Uterus (tissue), 4 donors: ENCODE measurements at places on chromosomes 3 and 15. TPM values are rescaled to one million over a fixed set of nuclear protein-coding genes. Genes with fewer than 3 reads are reported as not detected.

GRCh38 chr15:91881569-91882297 is 28.2 kb downstream of the SLCO3A1 start:
- DNase-seq = no peak
- no peak overlapping the region for H3K27ac ChIP-seq
- H3K27me3 ChIP-seq = no peaks in the 10 kb centered on the region
- no peaks in the 10 kb centered on the region for H3K4me1 ChIP-seq
- no peaks in the 10 kb centered on the region for H3K36me3 ChIP-seq

- no peak for DNase-seq
- no peaks in the 10 kb centered on the region for H3K4me1 ChIP-seq
- H3K36me3 ChIP-seq = no peaks in the 10 kb centered on the region
- H3K27me3 ChIP-seq = no peaks in the 10 kb centered on the region
Measured at GRCh38 chr3:10583798-10584708, 78.7 kb upstream of the ATP2B2 start.

DNA sequence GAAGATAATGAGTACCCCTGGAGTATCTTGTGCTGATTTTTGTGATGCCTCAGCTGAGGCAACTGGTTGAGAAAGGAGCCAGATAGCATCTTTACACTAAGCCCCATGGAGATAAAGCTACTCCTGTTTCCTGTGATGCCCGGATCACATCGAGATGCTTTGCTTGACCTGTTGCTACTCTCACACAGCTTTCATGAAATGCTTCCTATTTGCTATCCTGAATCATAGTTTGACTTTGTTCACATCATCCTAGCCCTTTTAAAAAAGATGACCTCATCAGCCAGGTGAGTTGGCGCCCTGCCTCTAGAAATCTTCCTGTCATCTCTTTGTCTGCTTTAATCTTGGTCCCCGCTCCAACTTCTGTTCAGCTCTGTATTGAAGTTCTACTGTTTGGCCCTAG is 409.6 kb upstream of the TBL1XR1 start:
- H3K4me3 ChIP-seq = no peak overlapping the region
- no peak for DNase-seq
- H3K4me1 ChIP-seq = no peaks in the 10 kb centered on the region
- no peaks in the 10 kb centered on the region for H3K36me3 ChIP-seq
- no peak overlapping the region for H3K27ac ChIP-seq

- no peaks in the 10 kb centered on the region for H3K36me3 ChIP-seq
- H3K4me3 ChIP-seq = peak overlapping the region; percentile 89
- no peaks in the 10 kb centered on the region for H3K4me1 ChIP-seq
- H3K27ac ChIP-seq = peak overlapping the region; percentile 90
- no peaks in the 10 kb centered on the region for H3K27me3 ChIP-seq
- no peak for DNase-seq
Measured at GRCh38 chr3:100333970-100334487, 528 bp upstream of the NIT2 start.

- no peaks in the 10 kb centered on the region for H3K27me3 ChIP-seq
- DNase-seq = no peak
- no peaks in the 10 kb centered on the region for H3K4me1 ChIP-seq
- no peak overlapping the region for H3K4me3 ChIP-seq
Measured at GRCh38 chr3:69149586-69149985, 27.2 kb upstream of the LMOD3 start.

DNA sequence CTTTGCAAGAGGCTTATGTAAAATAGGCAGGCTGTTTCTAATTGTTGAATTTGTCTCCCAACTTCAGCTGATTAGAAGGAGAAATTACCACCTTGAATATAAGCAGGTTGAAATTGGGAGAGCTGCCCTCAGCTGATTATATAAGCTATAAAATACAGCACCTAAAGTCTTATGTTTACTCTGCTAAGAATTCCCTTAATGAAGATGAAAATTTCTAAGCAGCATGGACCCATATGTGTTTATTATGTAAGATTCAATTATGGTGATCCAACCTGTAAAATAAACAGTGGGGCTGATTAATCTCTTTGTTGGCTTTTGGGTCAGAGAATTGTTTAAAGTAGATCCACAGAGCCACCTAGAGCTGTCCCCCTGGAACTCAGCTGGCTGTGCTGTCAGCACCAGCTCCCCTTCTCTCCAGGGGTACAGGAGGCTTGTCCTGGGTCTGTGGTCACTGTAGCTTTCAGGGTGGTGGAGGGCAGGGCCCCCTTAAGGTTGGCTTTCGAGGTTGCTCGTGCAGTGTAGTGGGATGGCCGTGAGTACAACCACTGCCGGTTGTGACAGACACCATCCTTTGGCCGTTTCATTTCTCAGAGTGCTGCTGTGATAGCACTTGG is 9.5 kb downstream of the SLCO3A1 start:
- no peak overlapping the region for H3K27ac ChIP-seq
- H3K27me3 ChIP-seq = no peaks in the 10 kb centered on the region
- DNase-seq = no peak
- no peaks in the 10 kb centered on the region for H3K36me3 ChIP-seq
- no peak overlapping the region for H3K4me3 ChIP-seq
- H3K4me1 ChIP-seq = peaks cover 5% of the 10 kb centered on the region

DNA sequence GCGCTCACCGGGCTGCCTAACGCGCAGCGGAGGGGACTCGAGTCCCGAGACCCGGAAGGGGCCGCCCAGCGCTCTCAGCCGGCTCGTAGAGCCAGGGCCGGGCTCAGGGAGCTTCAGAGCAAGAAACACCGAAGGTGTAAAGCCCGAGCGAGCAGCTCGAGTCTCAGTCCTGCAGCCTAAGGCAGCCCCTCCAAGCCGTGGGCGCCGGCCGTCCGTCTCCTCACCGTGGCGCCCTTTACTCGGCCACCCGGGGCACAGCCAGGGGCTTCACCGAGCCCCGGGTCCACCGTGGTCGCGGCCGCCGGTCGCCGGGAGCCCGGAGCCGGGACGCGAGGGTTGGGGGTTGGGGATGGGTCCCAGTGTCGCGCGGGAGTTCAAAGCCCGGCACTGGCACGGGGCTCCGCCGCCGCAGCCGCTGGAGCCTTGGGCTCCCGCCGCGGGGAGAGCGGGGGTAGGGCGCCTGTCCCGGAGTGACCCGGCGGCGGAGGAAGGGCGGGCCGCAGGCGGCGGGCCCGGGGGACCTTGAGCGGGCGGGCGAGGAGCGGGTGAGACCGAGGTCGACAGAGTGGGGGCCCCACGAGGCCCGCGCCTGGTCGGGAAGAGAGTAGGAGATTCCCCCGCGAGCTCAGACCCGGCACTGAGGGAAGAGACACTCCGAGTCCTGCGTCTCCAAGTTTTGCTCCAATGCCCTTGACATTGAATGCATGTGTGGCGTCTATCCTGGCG is 26.9 kb upstream of the THRB start:
- no peaks in the 10 kb centered on the region for H3K27me3 ChIP-seq
- no peaks in the 10 kb centered on the region for H3K4me1 ChIP-seq
- H3K36me3 ChIP-seq = no peaks in the 10 kb centered on the region

DNA sequence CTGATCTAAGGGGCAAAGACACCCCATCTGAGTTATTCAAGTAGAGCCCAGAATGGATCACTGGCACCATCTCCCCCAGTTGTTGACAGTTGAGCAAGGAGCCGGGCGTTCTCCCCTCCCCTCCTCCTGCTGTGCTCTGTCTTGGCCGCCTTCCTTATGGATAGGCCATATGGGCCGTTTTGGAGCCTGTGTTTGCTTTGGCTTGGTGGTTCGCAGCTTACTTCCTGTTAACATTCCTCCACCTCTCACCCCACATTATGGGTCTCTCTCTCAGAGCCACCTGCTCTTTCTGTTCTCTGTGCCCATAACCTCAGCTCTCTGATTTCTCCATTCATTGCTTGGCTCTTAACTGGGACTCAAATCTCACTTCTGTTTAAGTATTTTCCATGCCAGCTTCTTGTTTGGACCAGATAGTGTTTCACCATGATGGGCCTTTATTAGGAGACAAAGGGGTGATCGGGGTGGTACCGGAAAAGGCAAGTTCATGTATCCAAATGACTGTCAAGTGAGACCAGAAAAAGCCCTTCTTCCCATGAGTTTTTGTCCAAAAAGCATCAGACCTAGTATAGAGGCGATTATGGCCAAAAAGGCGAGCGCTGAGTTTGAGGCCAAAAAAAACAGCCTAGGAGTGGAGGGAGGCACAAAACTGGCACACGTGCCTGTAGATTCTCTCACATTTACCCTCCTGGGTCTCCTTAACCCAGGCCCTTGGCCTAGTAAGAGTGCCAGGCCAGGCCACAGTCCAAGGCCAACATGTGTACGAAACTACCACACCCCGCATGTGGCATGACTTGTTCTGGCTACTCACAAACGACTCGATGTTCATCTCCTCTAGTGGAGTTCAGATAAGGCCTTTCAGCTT is 62.6 kb downstream of the DUT start:
- H3K4me3 ChIP-seq = no peak overlapping the region
- no peaks in the 10 kb centered on the region for H3K27me3 ChIP-seq
- H3K4me1 ChIP-seq = no peaks in the 10 kb centered on the region
- no peak overlapping the region for H3K27ac ChIP-seq
- no peaks in the 10 kb centered on the region for H3K36me3 ChIP-seq
- no peak for DNase-seq

- no peaks in the 10 kb centered on the region for H3K36me3 ChIP-seq
Measured at GRCh38 chr15:29511663-29512062, 242.0 kb upstream of the NSMCE3 start.

- H3K36me3 ChIP-seq = no peaks in the 10 kb centered on the region
- no peak overlapping the region for H3K27ac ChIP-seq
- H3K4me3 ChIP-seq = no peak overlapping the region
- no peaks in the 10 kb centered on the region for H3K4me1 ChIP-seq
- H3K27me3 ChIP-seq = no peaks in the 10 kb centered on the region
- no peak for DNase-seq
Measured at GRCh38 chr15:88042047-88042446, 214.5 kb downstream of the NTRK3 start.

Gene TAGLN3
- 0.48 TPM for total RNA-seq

Gene REC114
- total RNA-seq = not detected

Gene AP4E1
- 4.1 TPM for total RNA-seq

Gene CCDC54
- total RNA-seq = not detected
